ENCODE measurements at places on chromosomes 4 and X.

DNA sequence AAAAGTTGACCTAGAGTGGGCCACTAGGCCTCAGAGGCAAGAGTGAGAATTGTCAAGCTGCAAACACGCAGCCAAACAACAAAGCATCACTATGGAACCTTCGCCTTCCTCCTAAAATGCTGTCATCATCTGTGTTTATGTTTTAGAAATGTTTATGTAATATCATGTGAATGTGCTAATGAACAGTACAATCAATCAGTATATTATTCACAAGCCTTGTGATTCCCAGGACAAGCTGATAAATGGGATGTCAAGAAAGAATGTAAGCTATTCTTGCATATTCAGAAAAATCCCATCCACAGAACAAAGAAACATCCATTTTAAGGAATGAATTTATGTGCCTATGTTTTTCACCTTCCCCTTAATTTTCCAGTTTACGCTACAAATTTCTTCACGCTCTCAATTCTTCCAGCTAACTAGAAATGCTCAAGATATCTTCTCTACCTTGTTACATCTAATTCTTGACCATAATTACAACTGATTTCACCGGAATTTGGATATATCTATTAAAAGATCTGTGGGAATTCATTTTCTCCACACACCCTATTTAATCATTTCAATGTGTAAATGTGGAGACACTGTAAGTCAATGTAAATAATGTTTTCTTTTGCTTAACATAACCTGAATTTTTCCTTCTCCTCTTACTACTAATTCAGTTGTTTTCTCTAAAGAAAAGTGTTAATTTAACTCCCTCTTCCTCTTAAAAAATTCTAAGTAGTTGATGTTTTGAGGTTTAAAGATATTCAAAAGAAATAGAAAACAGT, 65.5 kb downstream of the LEF1 start:
- DNase-seq = no peak

- no peak for DNase-seq
Measured at GRCh38 chr4:71186257-71186565, 152.6 kb upstream of the SLC4A4 start.

DNA sequence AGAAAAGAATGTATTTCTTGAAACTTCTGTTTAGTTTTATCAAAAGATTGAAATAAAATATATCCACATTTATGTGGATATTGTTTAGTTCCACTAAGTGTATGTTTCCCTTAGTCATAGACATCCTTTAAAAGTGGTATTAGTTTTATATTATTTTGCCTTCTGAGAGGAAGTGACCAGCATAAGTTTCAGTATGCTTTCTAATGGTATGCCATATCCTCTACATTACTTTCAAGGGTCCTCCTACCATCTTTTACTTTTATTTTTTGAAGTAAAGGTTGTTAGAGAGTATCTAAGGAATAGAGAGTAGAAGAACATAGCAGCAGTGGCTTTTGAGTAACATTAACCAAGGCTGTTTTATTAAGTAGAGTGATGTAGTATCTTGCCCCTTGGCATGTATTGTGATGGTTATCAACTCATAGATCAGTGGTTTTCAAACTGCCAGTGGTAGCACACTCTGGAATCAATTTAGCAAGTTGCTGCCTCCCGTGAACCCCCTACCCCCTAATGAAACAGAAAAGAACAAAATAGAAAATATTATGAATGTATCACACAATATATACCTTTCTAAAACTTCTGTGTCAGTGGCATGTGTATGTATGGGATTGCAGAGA, 44.8 kb downstream of the RBPJ start:
- DNase-seq = no peak

DNA sequence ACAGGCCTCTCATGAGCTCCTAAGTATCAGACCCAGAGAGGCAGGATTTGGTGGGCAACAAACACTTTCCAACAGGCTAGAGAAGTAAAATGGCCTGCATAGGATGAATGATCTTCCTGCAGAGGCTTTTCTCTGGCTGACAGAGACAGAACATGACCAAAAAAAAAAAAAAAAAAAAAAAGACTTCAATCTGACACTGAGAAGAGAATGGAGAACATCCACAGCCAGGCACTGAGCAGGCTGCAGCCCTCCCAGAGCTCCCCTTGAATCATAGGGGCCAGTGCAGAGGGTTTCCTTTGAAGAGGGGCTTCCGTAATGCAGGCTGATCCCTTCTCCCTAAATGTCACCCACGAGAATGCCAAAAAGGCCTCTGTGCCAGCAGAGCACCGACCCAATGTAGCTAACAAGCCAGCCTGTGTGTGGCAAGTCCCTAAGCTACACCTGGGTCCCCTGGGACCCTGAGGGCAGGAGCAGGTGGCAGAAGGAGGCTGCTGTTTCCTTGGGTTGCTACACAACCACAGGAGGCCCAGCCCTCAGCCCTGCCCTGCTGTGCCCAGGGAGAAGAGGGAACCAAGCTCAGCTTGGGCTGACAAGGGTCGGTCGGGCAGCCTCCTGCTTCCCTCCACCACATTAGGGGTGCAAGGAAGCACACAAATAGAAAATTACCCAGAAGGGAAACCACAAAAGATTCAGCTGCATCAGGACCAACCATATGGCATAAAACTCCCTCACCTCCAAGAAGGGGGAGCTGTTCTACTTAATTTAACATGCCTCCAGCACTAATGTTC, 55.6 kb downstream of the MAP7D2 start:
- DNase-seq = no peak

All from ovary (tissue), 10 donors.